ENCODE measurements at places on chromosomes 6 and 20.
A peak's percentile ranks its signal among the peaks of the same experiment; 100 is the strongest.

DNA sequence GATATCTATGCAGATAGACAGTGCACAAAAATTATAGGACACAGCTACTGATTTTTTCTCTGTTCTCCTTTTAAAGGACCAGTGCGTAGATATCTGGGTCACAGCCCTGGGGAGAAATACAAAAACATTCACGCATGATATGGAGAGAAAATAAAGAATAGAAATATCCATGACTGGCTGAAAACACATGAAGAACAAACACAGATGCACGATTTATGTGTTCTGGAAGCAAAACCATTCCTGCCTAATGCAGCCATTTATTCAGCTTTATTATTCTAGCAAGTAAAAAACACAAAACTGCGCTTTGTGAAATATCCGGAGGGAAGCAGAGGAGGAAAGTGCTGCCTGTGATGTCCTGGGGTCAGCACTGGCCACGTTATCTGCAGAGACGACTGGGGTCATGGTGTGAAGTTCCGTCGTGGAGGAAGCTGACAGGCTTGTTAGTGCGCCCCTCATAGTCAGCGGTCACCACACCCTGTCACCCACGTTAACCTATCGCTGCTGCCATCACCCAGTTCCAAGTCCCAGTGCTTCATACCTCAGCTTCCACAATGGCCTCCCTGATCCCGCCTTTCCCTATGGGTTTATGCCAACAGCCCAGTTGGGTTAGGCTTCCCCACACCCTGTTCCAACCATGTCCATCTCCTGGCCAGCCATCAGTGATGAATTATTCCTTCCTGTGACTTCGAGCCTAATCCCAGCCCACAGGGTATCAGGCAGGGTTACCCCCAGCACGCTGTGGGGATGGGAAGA lies 86.6 kb upstream of the RPS6KA2 start:
- no peak for DNase-seq

GRCh38 chr6:39756582-39756981 lies 31.4 kb upstream of the KIF6 start:
- no peak for DNase-seq

- DNase-seq: peak; percentile 6
Measured at GRCh38 chr6:5665173-5665572, 341.6 kb downstream of the NRN1 start.

DNA sequence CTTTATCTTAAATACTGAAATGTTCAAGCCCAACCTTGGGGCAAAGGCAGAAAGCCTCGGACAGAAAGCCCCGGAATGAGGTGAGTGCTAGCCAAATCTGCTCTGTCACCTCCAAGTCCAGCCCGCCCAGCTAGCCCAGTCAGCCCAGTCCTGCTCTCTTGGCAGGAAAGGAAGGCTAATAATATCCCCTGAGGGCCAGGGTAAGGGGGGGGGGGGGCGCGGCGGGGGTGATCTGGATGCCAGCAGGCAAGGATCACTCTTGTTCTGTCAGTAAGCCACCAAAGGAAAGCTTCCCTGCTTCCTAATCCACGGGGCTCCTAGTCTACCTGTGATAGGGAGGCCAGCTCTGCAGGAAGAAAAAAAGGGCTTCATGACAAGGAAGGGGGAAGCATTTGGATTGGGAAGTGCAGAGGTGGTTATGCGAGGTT lies 1.1 kb downstream of the NDRG3 start:
- DNase-seq: no peak

DNA sequence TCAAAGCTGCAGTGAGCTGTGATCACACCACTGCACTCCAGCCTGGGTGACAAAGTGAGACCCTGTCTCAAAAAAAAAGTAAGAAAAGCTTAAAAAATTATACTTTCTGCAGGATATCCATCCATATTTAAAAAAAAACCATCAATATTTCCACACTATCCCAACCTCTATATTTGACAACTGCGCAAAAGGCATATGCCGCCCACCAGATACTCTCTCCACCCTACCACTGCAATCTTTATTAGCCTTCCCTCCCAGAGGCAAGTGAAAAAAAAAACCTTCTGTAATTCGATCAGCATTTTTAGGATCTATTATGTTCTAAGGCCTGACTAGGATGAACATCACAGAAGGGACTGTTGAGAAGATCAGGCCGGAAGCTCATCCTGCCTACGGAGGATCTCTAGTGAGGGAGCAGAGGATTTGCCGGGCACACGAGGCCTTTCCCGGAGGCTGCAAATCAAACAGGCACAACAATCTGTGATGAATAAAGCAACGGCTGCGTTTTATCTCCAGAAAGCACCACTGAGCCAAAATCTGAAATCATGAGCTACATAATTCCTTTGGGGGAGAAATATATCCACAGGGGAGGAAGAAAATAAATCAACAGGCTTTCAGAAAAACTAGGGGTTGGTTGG lies 65.9 kb downstream of the GFOD1 start:
- DNase-seq: no peak

- no peak for DNase-seq
Measured at GRCh38 chr6:65938000-65938399, 231.0 kb upstream of the EYS start.

DNA sequence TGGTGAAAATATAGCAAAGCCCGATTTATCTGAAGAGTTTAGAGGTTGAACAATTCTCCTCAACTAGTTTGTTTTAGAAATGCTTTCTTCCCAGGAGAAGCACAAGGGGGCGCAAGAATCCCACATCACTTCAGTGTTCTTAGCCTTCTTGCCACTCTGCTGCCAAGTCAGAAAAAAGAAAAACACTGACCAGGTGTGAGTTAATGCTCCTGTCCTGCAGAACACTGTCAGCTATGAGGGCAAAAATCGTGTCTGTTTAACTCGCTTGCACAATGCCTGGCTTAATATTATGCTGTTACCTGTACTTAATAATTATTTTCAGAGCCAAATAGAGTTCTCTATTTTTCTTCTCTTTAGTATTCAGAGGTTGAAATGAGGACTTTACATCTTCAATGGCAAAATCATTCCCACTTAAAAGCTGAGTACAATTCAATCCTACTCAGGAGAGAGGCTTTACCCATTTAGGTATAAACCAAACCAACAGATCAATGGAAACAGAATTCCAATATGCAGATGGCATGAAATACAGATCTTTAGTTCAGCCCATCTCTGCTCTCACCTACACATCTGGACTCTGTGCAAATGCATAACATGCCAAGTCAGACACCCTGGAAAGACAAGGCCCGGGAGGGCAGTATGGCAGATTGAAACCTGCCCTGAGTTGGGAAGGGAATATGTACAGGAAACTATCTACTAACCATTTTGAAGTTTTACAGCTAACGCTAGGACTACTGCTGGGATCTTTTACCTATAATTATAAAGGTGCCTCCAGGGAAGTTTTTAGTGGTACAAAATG lies 71.4 kb upstream of the TULP1 start:
- peak; percentile 50 for DNase-seq

DNA sequence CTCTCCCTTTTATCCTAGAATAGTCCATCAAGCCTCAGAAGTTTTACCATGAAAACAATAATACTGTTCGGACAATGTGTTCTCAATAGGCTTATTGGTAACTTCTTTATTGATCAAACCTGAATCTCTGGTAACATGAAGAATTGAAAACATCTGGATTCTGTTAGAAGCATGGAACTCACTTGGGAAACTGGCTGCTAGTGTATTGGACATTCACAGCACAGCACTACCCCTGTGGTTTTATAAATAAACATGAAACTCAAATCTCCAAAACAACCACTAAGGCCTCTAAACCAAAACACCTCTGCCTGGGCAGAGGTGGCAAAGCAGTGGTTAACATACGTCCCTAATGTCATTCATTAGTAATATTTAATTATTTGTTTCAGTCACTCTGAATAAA lies 157.6 kb upstream of the KCNQ5 start:
- no peak for DNase-seq

GRCh38 chr6:144158133-144158532 lies 7.8 kb downstream of the STX11 start:
- no peak for DNase-seq

GRCh38 chr6:76771059-76771634 lies 692.1 kb downstream of the HTR1B start:
- no peak for DNase-seq

DNA sequence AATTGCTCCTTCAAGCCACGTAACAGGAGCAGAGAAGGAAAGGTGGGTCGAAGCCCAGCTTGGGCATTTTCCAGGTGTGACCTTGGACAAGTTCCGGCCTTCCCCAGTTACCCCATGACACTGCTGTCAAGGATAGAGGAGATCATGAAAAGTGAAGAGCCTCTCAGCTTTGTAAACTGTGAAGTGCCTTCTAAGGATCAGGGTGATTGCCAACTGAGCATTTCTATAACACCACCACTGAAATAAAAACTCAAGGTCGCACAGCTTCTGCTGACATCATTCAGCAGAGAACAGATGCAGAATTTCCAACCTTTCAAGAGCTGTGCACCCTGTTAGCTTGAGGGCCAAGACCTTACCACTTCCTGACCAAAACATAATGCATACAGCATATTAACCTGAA lies 24.0 kb upstream of the ZMYND8 start:
- no peak for DNase-seq

GRCh38 chr6:2753110-2753489 lies 2.4 kb upstream of the MYLK4 start:
- DNase-seq: no peak

DNA sequence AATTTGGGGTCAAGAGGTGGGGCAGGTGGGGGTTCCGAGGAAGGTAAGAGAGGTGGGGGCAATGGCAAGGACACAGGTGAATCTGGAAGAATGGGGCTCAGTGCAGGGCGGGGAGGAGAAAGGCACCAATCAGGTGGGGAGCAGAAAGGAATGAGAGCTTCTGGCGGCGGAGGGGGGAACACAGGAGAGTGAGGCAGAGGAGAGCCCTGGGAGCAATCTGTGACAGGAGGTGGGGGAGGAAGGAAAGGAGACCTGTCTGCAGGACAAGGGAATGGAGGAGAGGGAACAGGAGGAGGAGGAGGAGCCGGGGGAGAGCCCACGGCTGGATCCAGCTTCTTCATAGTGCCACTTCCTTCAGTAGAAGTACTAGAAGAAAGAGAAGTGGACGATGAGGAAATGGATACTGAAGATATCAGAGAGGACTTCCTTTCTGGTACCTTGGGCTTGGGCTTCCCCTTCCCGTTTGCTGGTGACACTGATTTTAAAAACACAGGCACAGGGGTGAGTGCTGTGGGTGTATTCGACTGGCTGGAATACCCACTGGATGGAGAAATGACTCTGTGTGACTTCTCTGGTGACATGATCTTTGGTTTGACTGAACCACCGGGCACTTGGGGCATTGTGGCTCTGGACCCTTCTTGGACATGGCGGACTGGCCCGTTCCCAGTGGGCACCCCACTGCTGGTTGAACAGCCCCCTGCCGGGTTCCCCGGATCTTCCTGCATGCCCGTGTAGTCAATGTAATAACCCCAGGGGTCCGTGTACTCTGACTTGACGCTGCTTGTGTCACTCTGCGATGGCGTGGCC lies 27.4 kb downstream of the HEBP2 start:
- DNase-seq: no peak

- DNase-seq: peak; percentile 23
Measured at GRCh38 chr20:17859616-17860232, 108.9 kb downstream of the SNX5 start.

DNA sequence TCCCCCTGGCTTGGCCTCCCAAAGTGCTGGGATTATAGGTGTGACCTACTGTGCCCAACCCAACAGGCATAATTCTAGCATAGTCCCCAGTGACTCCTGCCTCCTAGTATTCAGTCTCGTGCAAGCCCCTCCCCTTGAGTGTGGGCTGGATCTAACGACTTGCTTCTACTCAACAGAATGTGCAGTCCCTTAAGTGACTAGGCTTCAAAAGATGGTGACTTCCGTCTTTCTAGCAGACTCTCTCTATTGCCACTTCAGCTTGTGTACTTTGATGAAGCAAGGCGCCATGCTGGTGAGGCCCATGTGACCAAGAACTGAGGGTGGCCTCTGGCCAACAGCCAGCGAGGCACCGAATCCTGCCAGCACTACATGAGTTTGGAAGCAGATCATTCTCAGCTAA lies 109.6 kb upstream of the TRAF3IP2 start:
- DNase-seq: no peak

DNA sequence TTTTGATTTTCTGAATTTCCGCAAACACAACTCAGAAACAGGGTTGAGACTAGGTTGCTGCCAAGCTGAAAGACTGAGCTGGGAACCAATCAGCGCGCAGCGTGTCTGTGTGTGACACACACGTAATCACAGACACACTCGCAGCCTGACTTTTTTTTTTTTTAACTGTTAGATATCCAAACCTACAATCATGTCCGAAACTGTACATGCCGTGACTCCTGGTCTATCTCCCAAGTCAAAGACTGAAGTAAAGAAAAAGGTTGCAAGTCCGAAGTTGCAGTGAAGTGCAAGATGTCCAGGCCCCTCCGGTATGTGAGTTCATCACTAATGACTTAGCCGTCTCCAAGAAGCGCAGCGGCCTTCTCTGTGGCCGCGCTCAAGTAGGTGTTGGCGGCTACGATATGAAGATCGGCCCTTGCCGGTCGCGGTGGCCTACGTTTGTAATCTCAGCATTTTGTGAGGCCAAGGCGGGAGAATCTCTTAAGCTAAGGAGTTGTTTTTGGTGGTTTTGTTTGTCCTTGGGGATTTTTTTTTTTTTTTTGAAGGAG lies 108.2 kb downstream of the HFE start:
- peak; percentile 75 for DNase-seq

DNA sequence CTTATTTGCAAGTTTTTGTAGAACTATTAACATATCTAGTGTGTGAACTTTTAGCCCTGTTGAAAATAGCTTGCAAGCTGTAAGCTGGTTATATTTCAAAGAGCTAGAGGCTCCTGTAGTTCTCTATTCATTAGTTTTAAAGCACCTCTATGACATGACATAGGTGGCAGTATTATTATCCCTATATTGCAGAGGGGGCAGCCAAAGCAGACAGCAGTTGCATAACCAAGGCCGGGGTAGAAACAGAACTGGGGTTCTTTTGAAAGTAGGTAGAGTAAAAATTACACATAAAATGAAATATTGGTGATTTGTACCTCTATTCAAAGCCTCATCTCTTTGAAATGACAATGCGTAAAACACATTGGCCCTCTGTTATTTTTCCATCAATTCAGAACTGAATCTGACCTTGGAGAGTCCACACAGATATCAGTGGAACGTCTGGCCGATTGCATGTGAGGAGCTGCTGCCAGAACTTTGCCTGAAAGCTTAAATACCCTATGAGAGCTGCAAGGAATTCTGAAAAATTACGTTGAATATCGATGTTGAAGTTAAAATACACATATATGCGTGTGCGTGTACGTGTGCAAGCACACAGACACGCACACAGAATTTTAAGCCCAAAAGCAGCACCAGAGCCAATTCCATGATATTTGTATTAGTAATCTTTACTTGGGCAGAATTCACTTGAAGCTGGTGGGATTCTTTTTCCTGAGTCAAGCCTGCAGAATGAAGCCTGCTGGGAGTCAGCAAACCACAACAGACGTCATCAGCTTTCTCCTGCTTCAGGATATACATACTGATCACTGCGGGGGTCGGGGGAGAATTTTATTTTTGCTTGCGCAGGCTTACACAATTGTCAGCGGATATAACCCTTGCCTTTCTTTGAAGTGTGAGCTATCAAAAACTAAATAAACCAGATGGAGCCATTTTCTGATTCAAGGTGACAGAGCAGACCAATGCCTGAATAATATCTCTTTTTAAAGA lies 163.2 kb downstream of the PDE7B start:
- DNase-seq: no peak

DNA sequence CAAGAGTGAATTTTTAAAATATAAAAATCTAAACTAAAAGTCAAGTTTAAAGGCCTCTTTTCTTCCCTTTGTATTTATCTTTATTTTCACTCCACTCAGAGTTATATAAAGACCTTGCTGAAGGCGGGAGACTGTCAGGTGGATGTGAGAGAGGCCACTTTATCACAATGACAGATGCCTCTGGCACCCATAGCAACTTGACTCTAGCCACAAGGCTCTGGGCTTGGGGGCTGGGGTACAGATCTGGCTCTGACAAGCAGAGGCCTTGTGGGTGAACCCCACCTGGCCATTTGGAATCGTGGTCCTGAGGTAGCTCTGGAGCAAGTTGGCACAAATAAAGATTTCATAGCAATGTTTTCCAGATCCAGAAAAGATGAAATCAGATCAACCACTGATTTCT lies 417.2 kb downstream of the RFPL4B start:
- no peak for DNase-seq

Data from activated effector memory CD4-positive, alpha-beta T cell treated with Interleukin-2 at 50 U/mL for 16 hours (primary cell).